ENCODE measurements at places on chromosomes 4 and X. TPM values are rescaled to one million over a fixed set of nuclear protein-coding genes. Genes with fewer than 3 reads are reported as not detected.

The CDK16 gene
- total RNA-seq = 76.3 TPM

The PLP1 gene
- total RNA-seq = 41.0 TPM

The SCML1 gene
- 40.2 TPM for total RNA-seq

The TMEM154 gene
- total RNA-seq = 4.5 TPM

The FAAH2 gene
- total RNA-seq = 0.85 TPM

The TMEM150C gene
- total RNA-seq = 3.1 TPM

The SLIT2 gene
- total RNA-seq = 47.6 TPM

The ZNF518B gene
- total RNA-seq = 105 TPM

The HSPA4L gene
- 7.2 TPM for total RNA-seq

- DNase-seq = no peak
Measured at GRCh38 chrX:79065696-79066095, 78.8 kb upstream of the GPR174 start.

GRCh38 chr4:168408620-168409019, 71.7 kb downstream of the DDX60L start:
- peak; percentile 77 for DNase-seq

GRCh38 chrX:84258708-84259107, 70.7 kb upstream of the RPS6KA6 start:
- DNase-seq = no peak

DNA sequence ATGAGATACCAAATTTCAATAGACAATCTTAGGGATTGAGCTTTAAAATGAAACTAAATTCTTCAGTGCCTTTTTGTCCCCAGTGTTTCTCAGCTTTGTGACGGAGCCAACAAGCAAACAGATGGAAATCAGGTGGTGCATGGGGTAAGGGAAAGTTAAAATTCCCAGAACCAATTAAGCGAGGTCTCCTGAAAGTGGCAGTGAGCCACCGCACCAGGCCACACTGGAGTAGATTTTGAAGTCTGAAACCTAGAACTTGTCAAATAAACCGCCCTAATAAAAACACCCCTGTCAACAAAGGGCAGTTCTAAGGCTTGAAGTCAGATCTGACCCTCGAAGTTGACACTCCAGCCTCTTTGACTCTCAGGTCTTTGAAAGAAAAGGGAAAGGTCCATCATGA, 40.6 kb upstream of the DYNLT3 start:
- DNase-seq = no peak

- DNase-seq = no peak
Measured at GRCh38 chr4:41784191-41784979, 35.9 kb upstream of the PHOX2B start.

DNA sequence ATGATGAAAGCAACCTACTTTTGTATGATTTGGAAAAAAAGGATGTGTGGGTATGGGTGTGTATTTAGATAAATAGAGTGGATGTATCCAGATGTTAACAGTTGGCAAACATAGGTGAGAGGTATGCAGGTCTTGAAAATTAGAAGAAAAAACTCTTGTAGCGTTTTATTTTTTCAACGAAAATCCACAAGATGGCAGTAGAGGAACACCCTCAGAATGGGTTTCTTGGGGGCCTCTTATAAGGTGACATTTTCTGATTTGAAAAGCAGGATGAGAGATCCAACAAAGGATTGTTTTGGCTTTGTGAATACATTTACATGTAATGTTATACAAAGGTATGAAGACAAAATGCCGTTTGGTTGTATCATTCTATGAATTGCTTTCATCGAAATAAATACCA, 68.3 kb downstream of the FMR1NB start:
- no peak for DNase-seq

DNA sequence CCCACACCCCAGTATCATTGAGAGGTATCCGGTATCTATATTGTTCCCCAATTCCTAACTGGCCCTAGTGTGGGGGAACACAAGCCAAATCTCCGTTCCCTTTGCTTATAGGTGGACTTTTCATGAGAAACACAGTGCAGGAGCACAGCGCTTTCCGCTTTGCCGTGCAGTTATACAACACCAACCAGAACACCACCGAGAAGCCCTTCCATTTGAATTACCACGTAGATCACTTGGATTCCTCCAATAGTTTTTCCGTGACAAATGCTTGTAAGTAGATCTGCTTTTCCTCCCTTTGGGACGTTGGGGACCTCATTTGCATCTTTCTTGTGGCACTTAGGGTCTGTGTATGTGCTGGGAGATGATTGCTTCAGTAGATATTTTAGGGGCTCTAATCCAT, 1.6 kb downstream of the GRIA3 start:
- DNase-seq = no peak

GRCh38 chr4:2792711-2793585, at the start of gene SH3BP2:
Gene SH3BP2 (plus strand): TSS chr4:2793085. CDS start chr4:2820618, 27,533 bp downstream.
- peak; percentile 76 for DNase-seq

DNA sequence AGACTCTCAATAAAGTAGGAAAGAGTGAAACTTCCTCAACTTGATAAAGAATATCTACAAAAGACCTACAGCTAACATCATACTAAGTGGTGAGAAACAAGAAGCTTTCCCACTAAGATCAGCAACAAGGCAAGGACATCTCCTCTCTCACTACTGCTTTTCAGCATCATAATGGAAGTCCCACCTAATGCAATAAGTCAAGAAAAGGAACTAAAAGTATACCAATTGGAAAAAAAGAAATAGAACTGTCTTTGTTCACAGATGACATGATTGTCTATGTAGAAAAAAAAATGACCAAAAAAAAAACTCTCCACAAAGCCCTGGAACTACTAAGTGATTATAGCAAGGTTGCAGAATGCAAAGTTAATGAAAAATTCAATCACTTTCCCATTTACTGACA, 25.1 kb upstream of the SH3RF1 start:
- no peak for DNase-seq

- no peak for DNase-seq
Measured at GRCh38 chrX:7233580-7234406, 85.8 kb upstream of the PUDP start.

GRCh38 chrX:136143711-136144110, 3.6 kb upstream of the FHL1 start:
- no peak for DNase-seq

DNA sequence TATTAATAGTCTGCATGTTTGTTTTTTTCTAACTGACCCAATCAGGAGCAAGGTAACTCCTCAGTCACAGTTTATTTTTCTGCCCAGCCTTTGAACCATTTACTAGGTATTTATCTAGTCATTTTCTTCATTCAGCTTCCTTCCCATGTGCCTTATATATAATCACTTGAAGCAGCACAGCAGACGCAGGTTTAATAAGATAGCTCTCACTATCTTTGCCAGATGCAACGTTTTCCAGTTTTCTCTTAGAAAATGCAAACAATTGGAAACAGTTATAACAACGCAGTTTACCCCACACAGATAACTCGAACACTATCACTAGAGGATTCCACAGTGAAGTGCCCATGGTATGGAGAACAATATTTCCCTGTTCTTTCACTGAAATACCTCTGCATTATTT, 56.4 kb upstream of the NFKB1 start:
- no peak for DNase-seq

- no peak for DNase-seq
Measured at GRCh38 chr4:46124773-46125413, 1.0 kb upstream of the GABRG1 start.

DNA sequence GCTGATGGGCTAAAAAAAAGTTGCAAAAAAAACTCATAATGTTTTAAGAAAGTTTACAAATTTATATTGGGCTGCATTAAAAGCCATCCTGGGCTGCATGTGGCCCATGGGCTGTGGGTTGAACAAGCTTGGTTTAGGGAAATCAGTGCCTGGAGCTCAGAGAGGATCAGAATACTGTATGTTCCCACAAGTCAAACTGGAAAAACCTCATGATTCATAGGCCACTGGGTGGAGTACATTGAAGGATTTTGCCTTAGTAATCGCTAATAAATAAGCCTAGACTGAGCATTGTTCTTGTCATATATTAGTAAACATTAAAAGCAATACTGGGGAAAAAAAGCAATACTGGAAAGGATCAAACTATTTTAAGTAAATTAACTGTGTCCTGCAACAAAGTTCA, 246.3 kb upstream of the TAPT1 start:
- no peak for DNase-seq

GRCh38 chr4:73990988-73991741, 3.2 kb upstream of the PPBP start:
- no peak for DNase-seq

DNA sequence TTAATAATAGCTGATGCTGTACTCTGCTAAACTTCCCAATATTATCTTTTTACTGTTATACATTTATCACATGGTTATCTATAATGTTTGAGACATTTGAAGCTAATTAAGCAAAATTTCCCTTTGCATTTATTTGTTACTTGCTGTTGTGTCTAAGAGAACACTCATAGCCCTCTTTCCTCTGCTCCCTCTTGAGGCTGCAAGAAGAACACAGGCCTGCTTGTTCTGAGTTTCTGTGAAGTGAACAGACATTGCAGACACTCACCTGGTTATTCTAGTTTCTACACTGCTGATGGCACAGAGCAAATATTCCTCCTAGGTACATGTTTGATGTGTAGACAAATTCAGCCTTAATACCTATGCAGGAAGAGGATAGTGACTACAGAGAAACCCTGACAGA, 367.8 kb downstream of the GASK1B start:
- DNase-seq = no peak

GRCh38 chrX:47797084-47797483, 39.6 kb upstream of the ZNF81 start:
- DNase-seq = no peak

DNA sequence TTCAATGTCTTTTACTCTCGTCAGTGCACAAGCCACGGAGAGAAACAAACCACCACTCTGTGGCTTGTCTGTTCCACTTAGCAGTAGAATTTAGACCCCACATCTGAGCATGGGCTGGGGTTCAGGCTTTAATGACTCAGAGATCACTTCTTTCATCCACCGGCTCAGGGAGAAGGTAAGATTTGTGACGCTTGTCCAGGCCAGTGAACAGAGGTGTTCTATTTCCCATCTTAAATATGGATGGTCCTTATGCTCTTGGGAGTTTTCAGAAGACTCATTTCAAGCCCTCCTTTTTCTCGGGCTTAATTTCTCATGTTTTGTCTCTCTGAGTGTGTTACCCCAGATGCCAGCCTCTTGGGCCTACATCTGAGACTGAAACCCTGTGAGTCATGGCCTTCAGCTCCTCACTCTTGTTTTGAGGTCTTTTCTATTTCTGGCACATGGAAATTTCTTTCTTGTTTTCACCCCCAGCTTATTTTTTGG, 127.4 kb upstream of the SFRP2 start:
- no peak for DNase-seq

DNA sequence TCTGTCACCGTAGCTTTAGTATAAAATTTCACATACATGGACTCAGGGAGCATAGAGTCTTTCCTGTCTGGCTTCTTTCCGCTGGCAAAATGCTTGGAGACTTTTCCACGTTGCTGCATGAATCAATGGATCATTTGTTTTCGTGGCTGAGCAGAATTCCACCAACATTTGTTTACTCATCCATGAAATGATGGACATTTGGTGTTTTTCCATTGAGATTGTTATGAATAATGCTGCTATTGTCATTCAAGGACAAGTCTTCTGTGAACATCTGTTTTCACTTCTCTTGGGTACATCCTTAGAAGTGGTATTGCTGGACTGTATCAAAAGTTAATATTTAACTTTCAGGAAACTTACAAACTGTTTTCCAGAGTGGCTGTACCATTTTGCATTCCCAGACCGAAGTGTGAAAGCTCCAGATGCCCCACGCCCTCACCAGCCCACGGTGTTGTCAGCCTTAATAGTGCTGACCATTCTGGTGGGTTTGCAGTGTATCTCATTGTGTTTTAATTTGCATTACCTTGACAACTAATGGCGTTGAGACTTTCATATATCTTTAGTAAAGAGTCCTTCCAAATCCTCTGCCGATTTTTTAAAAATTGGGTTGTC, 5.8 kb upstream of the TMEM271 start:
- no peak for DNase-seq

DNA sequence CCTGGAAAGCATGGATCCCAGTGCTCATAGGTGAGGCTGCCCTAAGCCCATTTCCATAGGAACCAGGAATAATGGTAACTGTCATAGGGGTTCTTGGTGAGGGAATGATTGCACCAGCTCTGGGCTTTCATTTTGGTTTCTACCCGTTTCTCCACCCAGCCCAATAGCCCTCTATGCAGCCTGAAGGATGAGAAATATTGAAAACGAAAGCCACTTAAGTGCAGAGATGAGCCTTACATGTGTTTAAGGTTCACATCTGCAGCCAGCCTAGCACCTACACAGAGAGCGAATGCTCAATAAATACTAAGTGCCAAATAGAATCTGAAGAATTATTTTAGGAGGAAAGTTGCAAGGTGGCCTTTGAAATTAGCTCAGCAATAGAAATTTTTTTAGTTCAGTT, 60.4 kb downstream of the MCF2 start:
- DNase-seq = no peak

- no peak for DNase-seq
Measured at GRCh38 chrX:104008831-104009230, 4.7 kb downstream of the H2BW1 start.

GRCh38 chrX:118627084-118627758, 100.2 kb upstream of the IL13RA1 start:
- no peak for DNase-seq

DNA sequence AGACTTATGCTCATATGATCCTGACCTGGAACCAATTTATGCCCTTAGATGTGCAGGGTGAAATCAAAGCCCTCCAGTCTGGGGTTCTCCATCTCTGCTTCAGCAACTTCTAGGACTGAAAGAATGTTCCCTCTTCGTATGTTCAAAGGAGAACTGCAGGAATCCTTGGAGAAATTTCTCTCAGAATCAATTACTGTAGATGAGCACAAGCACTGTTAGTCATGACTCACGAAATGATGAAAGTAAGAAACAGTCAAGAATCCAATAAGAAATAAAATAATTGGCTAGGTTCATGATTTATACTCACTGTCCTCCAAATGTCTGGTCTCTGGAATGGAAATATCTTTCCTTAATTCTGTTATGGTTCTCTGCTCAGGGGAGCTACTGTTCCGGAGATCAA, 348.2 kb downstream of the PDGFC start:
- no peak for DNase-seq

DNA sequence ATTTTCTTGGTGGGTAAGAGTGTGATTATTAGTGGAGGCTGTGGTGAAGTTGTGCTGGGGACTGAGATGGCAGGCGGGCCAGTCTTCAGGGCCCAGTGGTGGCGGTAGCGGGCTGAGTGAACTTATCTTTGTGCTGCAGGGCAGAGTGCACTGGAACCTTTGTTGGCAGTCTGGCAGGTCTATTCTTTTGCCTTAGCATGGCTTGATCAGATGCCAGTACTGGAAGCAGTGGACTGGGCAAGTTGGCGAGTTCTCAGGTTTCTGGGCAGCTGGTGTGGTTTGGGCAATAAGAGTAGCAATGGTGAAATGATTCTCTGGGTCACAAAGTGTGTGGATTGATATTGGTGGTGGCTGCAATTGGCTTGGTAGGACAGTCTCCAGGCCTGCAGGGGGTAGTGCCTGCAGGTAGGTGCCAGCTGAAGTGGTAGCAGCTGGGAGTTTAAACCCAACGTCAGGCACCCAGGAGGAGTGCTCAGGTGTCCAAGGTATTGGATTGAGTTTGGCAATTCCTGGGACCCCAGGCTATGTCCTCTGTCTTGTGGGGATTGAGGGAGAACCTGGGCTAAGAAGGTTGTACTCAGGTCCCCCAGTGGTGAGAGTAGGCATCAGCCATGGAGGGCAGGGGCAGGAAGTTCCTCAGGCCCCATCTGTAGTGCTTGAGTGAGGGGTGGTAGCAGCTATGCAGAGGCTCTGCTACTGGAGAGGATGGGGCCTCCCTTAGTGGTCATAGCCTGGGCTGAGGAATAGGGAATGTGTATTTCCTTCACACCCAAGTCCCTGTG, 34.9 kb upstream of the SLC25A14 start:
- DNase-seq = no peak

Measured in uterus (tissue), 4 donors.